ENCODE measurements at places on chromosomes 7 and 10.

DNA sequence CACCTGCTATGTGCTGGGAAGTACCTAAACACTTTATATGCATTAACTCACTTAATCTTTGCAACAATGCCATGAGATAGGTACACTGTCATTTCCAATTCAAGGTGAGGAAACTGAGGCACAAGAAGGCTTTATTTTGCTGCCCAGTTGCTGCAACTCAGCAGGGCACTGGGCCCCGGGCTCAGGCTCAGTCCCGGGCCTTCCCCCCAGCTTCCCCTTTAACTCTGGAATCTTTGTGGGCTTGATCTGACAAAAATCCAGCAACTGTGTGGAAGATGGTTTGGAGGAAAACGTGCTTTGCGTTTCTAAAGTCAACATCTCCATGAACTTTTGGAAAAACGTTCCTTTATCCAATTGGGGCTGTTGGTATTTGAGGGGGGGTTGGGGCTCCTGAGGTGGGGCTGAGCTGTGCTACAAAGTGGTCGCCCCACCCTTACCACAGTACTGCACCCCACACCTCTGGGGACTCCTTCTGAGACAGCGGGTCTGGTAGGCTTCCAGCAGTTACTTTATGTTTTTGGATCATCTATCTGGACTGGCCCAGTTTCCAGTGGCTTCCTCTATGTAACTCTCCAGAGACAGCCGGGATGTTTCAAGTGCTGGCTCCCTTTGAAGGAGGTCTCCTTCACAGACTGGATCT is 40.5 kb upstream of the CAMK1D start:
- no peak for DNase-seq

DNA sequence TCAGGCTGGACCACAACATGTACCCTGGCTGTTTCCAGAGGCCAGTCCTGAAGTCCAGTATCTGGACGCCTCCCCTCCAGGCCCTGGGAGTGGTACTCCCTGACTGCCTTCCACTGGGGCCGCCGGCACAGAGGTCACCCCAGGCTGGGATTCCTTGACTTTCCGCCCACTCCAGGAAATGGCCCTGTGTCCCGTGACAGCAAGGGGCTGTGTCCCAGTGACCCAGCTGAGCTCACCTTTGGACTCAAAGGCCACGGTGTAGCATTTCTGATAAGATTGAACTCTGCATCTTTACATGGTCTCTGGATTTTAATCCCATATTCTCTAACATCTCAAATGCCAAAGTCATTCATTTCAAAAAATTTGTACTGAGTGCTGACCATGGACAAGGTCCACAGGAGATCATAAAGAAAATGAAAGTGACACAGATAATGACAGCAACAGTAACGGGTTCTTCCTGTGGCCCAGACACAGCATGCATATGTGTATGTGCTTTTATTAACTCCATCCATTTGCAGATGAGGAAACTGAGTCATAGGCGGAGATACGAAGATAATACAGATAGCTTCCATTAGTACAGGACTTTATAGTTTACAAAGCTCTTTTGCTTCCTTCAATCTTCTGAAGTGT is 5.4 kb downstream of the ADAMTS14 start:
- DNase-seq: no peak

DNA sequence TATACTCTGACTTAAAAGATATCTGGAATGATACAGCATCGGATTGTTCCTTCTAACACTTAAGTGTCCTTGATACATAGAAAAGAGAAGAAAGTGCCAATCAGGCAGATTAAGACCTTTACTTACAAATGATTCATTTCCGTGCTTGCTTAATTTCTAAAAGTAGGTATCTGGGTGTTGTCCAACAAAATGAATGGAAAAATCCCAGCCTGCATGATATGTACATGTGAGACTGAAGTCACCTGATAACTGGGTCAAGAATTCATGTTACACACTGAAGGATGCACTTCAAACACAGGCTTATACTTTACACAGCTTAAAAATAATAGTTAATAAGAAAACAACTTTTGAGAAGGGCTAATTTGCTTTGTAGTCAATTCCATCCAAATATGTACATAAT is 25.2 kb upstream of the PLXDC2 start:
- no peak for DNase-seq

DNA sequence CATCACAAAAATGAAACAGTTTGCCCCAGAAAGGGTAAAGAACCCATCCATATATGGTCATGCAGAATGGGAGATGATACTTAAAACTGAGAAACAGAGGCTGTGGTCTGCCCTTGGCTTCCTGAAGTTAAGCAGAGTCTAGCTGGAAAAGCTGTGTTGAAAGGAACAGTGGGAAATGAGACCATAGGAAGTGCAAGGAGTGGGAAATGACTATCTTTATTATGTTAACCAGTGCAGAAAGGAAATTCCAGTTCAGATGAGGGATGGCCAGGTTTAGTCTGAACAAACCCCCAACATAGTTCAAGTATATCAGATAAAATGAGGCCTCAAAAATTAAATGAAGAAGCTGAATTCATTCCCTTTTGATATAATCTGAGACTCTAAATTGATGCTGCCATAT is 112.2 kb upstream of the TARP start:
- DNase-seq: no peak
